Cerebellum (tissue), 4 donors: ENCODE measurements at places on chromosomes 5 and 9.

GRCh38 chr9:92385477-92385876, 18.9 kb downstream of the OGN start:
- DNase-seq = no peak

DNA sequence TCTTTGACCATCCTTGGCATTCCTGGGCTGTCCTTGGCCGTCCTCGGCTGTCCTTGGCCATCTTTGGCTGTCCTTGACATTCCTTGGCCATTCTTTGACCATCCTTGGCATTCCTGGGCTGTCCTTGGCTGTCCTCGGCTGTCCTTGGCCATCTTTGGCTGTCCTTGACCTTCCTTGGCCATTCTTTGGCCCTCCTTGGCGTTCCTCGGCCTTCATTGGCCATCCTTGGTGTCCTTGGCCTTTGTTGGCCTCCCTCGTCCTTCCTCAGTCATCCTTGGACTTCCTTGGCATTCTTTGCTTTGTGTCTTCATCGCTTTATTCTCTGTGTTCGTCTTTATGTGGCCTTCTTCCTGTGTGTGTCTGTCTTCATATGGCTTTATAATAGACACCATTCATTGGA, 20.7 kb downstream of the NDUFS6 start:
- no peak for DNase-seq

GRCh38 chr9:111926421-111926875, 29.8 kb downstream of the UGCG start:
- DNase-seq = no peak

GRCh38 chr5:352639-353611, 31.4 kb downstream of the AHRR start:
- DNase-seq = no peak

- DNase-seq = no peak
These were observed 193.6 kb downstream of the MTRR start for GRCh38 chr5:8062521-8062920.

DNA sequence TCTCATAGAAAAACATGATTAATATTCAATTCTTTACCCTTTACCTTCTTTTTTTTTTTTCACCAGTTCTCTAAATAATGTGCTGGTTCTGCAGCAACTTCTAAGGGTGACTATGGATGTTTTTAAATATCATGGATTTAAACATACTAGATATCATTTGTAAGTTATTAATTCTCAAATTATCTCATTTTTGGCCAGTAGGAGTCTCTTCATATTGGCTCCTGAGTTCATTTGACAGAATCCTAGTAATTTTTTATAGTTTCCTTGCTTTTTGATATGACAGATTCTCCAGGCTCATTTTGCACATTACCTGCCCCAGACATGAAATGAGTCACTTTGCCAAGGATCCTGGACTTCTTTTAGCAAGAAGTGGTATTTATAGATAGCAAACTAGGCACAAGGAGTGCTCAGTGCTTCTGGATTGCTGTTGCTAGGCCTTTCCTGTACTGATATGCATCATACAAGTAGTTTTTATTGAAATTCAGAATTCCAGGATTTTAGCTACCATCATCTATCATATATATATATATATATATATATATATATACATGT, 201.3 kb upstream of the IL12B start:
- no peak for DNase-seq

- DNase-seq = peak; percentile 49
These were observed 1.1 kb upstream of the ZSWIM6 start for GRCh38 chr5:61330845-61331406.

GRCh38 chr5:147179562-147180147, 55.2 kb upstream of the STK32A start:
- no peak for DNase-seq

GRCh38 chr5:55180016-55180415, 7.0 kb upstream of the CDC20B start:
- DNase-seq = no peak

DNA sequence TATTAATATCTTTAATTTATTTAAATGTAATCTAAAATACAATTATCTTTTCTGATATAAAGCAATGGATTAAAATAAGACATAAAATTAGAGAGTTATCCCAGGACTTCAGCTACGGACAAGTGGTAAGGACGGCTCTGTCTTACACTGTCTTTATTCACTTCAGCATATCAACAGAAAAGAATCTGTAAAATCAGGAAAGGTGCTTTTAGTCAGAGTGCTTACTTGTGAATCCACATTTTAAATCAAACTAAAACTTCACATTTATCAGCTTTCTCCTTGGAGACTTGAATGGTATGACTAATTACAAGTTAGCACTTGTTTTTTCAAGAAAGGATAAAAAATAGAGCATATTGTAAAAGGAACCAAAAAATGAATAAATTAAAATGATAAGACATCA, 39.3 kb downstream of the ST8SIA4 start:
- DNase-seq = no peak

DNA sequence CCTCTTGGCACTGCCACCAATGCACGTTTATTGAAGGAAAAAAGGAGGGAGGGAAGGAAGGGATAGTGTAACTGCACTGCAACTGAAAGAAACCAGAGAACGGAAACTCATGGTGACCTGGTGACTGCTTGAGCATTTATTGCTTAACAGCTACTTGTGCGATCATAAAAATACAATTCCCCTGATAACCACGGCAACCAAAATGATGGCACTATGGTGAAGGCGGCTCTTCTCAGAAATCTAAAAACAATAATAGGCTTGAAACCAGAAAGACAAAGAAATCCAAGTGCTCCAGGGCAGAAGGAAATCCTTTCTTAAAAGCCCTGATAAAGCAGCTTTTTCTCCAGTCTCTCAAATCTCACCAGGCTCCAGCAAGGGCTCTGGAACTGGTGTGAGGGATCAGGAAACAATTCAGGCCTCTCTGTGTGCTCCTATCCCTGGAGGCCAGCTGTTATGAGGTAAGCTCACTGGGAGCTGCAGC, 1.9 kb downstream of the FBXO10 start:
- no peak for DNase-seq

DNA sequence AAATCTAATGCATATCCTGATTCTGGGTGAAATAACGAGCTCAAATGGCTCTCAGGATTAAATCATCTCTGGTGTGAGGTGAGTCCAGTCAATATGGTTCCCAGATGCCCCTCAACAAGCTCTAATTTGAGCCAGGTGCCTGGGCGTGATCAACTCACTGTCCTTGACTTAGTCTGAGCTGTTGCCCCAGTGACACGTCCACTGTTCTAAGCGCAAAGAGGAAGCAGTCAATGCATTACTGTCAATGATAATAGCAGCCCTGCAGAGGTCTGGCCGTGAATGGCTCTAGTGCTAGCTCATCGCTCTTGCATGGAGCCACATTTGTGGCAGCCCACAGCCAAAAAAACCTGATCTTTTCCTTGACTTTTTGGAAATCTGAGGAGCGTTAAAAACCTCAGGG, 128.6 kb upstream of the EFNA5 start:
- DNase-seq = no peak

GRCh38 chr5:77356740-77357139, 135.4 kb downstream of the WDR41 start:
- DNase-seq = no peak

DNA sequence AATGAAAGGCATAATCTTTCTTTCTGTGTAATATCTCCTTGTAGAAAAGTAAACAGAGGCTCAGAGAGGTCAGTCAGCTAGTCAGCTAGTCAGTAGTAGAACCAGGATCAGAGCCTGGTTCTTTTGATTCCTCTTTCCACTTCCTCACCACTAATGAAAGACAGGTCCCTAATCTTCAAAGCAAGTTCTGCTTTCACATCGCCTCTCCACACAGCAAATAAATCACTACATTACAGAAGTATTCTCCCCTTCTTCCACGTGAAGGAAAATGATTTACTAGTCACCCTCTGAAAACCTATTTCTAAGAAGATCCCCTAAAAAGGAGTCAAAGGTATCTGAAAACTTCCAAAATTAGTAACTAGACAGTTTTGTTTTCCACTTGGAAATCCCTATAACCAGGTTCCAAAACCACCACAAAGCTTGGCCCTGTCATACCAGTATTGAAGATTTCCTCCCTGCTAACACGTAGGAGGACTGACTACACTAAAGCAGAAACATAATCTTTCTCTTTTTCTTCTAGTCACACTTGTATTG, 140.5 kb upstream of the TARS1 start:
- DNase-seq = no peak

- DNase-seq = no peak
These were observed 1.4 kb upstream of the SNX18 start for GRCh38 chr5:54516051-54516655.

- DNase-seq = no peak
These were observed 44.0 kb downstream of the NNT start for GRCh38 chr5:43646992-43647391.

GRCh38 chr5:134145041-134145757, 30.7 kb downstream of the TCF7 start:
- DNase-seq = no peak

- DNase-seq = no peak
These were observed 51.8 kb upstream of the TEX48 start for GRCh38 chr9:114733816-114734215.

DNA sequence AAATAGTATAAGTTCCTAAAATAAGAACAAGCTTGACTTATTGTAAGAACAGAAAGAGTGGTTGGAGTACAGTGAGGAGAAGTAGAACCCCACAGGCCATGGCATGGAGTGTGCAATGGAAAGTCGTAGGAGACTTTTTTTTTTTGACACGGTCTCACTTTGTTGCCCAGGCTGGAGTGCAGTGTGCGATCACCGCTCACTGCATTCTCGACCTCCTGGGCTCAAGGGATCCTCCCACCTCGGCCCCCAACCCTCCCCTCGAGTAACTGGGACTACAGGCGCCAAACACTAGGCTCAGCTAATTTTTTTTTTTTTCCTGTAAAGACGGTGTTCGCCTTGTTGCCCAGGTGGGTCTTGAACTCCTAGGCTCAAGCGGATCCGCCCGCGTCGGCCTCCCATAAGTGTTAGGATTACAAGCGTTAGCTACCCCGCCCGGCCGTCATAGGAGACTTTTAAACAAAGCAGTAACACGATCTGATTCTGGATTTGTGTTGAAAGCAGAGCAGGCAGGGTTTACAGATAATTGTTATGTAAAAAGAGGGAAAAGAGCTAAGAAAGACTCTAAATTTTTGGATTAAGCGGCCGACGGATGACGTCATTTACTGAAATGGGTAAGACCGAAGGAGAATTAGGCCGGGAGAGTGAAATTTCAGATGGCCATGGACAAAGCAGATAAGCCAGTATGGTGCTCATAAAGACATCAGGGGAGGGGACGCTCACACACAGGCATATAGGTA, 752 bp downstream of the TSTD2 start:
- no peak for DNase-seq

- no peak for DNase-seq
These were observed 1231.1 kb upstream of the ACO1 start for GRCh38 chr9:31153250-31153840.

- no peak for DNase-seq
These were observed 90.2 kb downstream of the SAXO1 start for GRCh38 chr9:18942801-18943200.

- peak; percentile 98 for DNase-seq
These were observed at the start of gene ZMYND19 for GRCh38 chr9:137590469-137591383. Gene ZMYND19 (minus strand): TSS chr9:137590512. CDS start chr9:137590263, 249 bp downstream.

DNA sequence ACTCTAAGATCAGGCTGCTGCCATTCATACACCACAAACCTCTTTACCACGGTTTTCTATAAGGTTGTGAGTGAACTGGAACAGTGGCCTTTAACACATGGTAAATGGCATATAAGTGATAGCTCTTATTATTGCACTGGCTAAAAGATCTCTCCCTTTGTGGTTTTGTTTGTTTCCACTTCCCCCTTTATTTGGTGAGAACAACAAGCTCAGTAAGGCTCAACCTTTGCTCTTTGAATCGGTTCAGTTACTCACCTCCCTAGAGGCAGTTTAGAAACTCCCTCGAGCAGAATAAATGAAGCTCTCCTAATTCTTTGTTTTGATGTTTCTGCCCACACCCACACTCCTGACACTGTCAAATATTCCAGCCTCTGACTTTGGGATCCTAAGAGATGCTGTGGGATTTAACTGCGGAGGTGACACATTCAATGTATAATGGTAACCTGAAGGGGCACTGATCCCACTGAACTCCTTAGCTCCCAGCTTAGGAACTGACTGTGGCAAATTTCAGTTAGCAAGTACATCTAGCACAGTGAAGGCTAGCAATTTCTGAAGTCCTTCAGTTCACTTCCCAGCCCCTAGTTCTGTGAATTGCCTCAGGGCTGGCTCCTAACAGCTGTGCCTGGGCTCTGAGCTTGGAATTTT, 22.5 kb upstream of the RAD23B start:
- DNase-seq = no peak

GRCh38 chr9:21591221-21592062, 109.3 kb upstream of the IFNE start:
- peak; percentile 2 for DNase-seq

DNA sequence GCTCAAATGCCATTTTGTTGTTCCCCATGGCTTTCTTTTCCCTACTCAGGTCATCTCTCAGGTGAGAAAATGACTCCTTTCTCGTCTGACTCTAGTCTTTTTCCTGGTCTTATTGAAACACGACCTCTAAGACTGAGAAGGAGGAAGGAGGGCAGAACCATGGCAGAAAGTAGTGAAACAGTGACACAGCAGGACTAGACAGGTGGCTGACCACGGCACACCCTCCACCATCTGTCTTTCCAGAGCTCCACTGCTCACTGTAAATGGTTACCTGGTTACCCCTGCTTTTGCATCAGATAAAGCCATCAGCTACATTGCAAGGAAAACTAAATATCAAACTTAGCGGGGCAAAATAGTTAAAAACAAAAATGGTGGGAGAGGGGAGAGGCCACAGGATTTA, 30.9 kb downstream of the NR4A3 start:
- peak; percentile 12 for DNase-seq

DNA sequence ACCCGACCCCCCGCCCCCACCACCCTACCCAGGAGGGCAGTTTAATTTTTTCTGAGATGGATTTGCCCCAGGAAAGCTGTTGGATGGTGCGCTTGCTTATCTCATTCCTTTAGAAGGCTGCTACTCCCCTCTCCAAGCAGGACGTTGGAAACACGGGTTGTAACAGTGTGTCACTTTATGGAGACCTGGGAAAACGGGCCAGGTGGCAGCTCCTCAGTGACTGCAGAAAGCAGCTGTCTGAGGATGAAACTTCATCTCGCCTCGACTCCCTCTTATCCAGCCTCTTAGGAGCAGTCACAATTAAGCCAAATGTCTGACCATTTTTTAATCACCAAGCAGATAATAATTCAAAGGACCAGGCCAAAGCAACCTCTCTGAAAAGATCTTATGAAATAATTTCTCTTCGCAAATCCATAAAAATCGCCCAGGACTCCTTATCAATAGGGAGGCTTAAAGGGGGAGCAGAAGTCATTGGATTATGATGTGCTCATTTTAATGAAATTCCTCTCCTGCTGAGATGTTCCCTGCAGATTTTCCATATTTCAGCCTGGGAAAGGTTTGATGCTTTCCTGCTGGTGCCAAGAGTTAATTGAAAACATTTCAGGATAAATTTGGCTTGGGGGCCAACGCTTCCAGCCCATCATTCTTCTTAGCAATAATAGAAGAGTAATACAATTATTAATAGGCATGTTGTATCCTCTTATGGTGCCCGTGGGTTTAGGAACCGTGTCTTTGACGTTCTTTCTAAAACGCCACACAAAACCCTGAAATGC, 26.0 kb downstream of the GAS1 start:
- DNase-seq = no peak
